ENCODE measurements at places on chromosomes 12 and 14.

DNA sequence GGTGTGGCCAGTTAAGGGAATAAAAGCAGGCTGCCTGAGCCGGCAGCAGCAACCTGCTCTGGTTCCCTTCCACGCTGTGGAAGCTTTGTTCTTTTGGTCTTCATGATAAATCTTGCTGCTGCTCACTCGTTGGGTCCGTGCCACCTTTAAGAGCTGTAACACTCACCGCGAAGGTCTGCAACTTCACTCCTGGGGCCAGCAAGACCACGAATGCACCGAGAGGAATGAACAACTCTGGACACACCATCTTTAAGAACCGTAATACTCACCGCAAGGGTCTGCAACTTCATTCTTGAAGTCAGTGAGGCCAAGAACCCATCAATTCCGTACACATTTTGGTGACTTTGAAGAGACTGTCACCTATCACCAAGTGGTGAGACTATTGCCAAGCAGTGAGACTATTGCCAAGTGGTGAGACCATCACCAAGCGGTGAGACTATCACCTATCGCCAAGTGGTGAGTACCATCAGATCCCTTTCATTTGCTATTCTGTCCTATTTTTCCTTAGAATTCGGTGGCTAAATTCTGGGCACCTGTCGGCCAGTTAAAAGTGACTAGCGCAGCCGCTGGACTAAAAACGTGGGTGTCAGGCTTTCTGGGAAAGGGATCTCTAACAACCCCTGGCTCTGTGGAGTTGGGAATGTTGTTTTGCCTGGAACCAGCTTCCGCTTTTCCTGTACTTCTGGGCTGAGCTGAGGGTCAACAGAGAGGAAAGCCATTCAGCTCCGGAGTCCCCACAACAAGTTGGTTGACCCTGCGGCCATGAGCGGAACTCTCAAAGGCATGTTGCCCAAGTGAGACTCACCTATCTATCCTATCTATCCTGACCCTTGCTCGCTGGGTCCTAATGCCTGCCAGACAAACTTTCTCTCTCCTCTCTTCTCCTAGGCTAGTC, at the start of gene DHRS2:
Gene DHRS2 (plus strand): TSS at position 48 of the 895 bp plus-strand sequence. CDS start 2,501 bp downstream, outside the sequence.
- DNase-seq: no peak

GRCh38 chr14:23094666-23095195, at the start of gene ACIN1:
ACIN1 (minus strand) TSS chr14:23095136; CDS start chr14:23095112, 24 bp downstream.
- peak; percentile 99 for DNase-seq

GRCh38 chr12:6703631-6704030, 3.0 kb upstream of the PIANP start:
- DNase-seq: no peak

DNA sequence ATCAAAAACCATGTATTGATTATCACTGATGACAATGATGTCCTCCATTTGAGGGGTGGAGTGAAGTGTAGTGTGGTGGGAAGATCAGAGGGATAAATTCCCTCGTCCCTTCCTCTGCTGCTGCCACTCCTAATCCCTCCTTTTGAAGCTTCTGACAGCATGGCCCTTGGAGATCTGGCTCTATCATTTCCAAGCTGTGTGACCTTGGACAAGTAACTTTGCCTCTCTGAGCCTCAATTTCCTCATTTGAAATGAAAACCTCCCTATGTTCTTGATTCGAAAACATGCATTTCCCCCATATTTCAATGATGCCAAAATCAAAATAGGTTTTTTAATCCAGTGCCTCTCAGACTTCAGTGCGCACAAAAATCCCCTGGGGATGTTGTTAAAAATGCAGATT, 231.6 kb downstream of the RBM19 start:
- no peak for DNase-seq

DNA sequence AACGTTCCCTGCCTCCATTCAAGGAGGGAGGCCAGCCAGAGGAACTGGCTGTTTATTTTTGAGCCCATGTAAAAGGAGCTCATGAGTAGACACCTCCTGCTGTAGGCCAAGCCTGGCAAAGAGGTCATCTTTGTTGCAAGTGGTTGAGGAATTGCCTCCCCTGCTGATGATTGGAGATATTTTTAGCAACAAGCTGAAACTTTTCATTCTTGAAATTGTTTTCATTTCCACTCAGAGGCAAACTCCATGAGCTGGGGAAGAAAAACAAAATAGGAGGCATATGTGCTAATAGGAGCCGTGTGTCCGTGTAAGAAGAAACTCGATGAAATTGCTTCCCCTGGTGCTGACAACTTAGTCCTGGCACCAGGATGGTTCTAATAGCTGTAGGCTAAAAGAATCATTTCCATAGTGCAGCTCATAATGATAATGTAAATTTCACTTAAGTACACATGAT, 440.1 kb upstream of the FAR2 start:
- no peak for DNase-seq

- DNase-seq: no peak
Observed at GRCh38 chr14:27056586-27056985, 458.8 kb upstream of the NOVA1 start.

GRCh38 chr14:31837031-31837430, 240.1 kb upstream of the ARHGAP5 start:
- DNase-seq: no peak
